ENCODE measurements at places on chromosomes 3 and 15.
A peak's percentile ranks its signal among the peaks of the same experiment; 100 is the strongest.

- no peak overlapping the region for H3K4me3 ChIP-seq
- no peaks in the 10 kb centered on the region for H3K36me3 ChIP-seq
- H3K27me3 ChIP-seq, result no peaks in the 10 kb centered on the region
These were observed 853.7 kb downstream of the MCTP2 start for GRCh38 chr15:95085056-95085455.

DNA sequence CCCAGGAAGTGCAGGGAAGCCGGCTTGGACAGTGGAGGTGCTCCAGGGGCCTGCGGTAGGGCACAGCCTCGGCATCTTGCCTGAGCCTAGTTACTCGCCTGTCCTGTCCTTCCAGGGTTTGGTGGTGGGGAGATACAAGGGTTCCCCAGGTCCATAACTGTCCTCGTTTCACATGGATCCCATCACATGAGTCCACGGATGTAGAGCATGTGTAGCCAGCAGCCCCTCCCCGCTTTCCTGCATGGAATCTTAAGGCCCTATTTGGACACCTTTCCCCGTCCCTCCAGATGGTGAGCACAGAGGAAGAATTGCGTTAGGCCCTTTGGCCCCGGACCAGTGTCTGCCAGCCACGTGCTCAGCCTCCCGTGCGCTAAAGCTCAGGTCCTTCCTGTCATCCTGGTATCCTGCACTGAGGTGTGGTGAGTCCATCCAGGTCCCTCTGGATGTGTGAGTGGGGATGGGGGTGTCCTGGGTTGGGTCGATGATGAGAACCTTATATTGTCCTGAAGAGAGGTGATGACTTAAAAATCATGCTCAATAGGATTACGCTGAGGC is 230.4 kb downstream of the SNRPN start:
- no peaks in the 10 kb centered on the region for H3K36me3 ChIP-seq
- no peak for DNase-seq
- no peak overlapping the region for H3K27ac ChIP-seq
- no peak overlapping the region for H3K4me3 ChIP-seq
- no peaks in the 10 kb centered on the region for H3K27me3 ChIP-seq

- H3K27ac ChIP-seq, result no peak overlapping the region
- no peaks in the 10 kb centered on the region for H3K36me3 ChIP-seq
- H3K27me3 ChIP-seq, result peaks cover 7% of the 10 kb centered on the region
- H3K4me1 ChIP-seq, result no peaks in the 10 kb centered on the region
- no peak overlapping the region for H3K4me3 ChIP-seq
These were observed 22.9 kb upstream of the PRICKLE2 start for GRCh38 chr3:64247991-64248646.

DNA sequence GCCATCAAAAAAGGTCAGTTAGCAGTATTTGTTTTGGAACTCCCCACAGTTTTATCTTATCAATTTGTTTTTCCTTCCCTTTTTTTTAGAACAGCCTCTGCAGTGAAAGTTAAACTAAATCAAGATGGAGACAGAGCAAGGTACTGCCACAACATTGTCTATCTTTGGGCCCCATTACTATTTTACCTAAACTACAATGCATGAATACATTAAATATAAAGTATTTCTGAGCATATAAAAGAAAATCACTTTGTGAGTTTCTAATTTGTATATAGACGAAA is 139.5 kb downstream of the MEIS2 start:
- no peaks in the 10 kb centered on the region for H3K4me1 ChIP-seq
- H3K4me3 ChIP-seq, result no peak overlapping the region
- no peak for DNase-seq
- H3K36me3 ChIP-seq, result no peaks in the 10 kb centered on the region

DNA sequence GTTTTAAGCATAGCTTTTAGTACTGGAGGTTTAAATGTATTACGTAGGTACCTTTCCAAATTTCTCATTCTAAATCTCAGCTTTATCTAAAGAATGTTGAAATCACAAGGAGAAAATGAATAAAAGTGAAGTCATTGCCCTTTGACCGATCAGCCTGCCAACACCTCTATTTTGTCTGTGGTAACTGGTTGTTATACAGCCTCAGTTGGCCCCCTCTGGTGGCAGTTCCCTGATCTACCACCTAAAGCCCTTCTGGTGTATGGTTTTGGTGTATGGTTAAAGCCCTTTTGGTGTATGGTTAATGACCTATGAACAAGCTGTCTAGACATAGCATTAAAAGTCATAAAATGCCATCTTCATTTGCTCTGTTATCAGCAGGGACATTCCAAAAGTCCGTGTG is 378.2 kb upstream of the AZI2 start:
- H3K36me3 ChIP-seq, result no peaks in the 10 kb centered on the region
- no peak overlapping the region for H3K4me3 ChIP-seq
- peak; percentile 38 for DNase-seq
- H3K4me1 ChIP-seq, result no peaks in the 10 kb centered on the region

- DNase-seq, result no peak
- peaks cover 64% of the 10 kb centered on the region for H3K4me1 ChIP-seq
- no peak overlapping the region for H3K27ac ChIP-seq
- H3K36me3 ChIP-seq, result peaks cover 20% of the 10 kb centered on the region
- no peak overlapping the region for H3K4me3 ChIP-seq
- H3K27me3 ChIP-seq, result no peaks in the 10 kb centered on the region
These were observed 24.8 kb downstream of the SH3BP5 start for GRCh38 chr3:15307580-15307979.

GRCh38 chr3:107574650-107575049 is 51.9 kb downstream of the BBX start:
- H3K4me3 ChIP-seq, result no peak overlapping the region
- H3K36me3 ChIP-seq, result peaks cover 2% of the 10 kb centered on the region
- no peak overlapping the region for H3K27ac ChIP-seq
- DNase-seq, result no peak

DNA sequence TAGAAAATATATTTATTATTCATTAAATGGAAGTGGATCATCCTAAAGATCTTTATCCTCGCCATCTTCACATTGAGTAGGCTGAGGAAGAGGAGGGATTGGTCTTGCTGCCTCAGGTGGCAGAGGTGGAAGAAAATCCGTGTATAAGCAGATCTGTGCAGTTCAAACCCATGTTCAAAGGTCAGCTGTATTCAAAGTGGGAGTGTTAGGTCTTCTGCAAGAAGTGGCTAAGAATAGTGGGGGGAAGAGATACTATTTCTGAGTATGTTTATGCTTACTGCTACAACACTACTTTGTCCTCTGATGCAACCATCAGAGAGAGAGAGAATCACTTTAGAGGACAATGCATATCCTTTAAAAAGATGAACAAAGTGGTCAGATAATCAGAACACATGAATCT is 39.5 kb downstream of the YEATS2 start:
- H3K27me3 ChIP-seq, result no peaks in the 10 kb centered on the region
- H3K4me3 ChIP-seq, result no peak overlapping the region
- peaks cover 56% of the 10 kb centered on the region for H3K36me3 ChIP-seq
- DNase-seq, result no peak
- no peaks in the 10 kb centered on the region for H3K4me1 ChIP-seq

DNA sequence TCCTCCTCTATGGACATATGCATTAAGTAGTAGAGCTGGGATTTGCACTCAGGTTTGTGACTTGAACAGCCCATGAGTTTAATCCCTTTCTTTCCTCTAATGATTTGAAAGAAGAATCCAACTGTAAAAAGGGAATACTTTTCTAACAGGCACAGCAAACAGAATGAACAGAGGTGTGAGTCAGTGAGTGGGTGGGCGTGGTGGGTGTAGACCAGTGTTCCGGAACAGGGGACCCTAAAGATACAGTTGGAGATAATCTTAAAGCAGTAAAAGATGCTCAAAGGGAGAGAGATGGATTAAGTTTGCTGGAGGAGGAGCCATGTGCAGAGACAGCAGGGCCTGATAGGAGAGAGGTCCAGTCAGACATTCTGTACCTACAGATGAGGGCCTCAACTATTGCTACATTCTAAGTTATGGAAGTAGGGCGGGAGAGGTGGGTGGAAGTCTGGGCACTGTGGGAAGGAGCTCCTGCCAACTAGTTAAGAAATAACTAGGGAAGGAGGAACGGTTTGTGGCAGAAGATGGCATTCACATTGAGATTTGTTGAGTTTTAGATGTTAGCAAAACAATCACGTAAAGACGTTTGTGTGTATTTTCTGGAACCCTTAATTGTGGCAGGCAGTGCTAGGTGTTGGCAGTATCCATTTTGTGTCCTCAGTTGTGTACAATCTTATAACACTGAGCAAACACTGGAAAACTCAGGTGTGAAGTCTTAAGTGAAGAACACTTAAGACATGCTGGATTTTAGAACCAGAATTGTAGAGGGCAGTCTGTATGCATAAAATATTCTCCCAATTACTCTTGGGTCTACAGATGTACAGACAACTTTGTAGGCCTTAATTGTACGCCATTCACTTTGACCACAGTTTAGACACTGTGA is 511.0 kb downstream of the GRM7 start:
- no peaks in the 10 kb centered on the region for H3K36me3 ChIP-seq
- no peak overlapping the region for H3K4me3 ChIP-seq
- DNase-seq, result no peak
- no peaks in the 10 kb centered on the region for H3K4me1 ChIP-seq
- peaks cover 2% of the 10 kb centered on the region for H3K27me3 ChIP-seq

DNA sequence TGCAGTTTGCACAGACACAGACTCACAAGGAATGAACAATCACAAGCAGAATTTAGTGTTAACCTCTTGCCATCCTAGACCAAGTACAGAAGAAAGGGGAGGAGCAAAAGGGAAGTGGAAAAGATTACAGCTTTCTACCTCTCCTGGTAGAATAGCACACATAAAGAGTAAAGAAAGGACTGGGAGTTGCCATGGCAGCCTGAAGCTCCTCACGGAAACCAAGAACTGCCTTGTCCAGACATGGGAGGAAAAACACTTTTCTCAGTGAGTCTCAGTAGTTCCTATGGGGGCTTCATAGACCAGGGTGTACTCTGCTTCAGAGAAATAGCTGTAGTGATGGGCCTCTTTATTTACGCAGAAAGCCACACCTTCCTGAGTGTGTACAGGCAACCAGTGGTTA is 114.7 kb upstream of the GAP43 start:
- no peaks in the 10 kb centered on the region for H3K36me3 ChIP-seq
- H3K4me3 ChIP-seq, result no peak overlapping the region
- peaks cover 50% of the 10 kb centered on the region for H3K27me3 ChIP-seq
- DNase-seq, result no peak

- peaks cover 74% of the 10 kb centered on the region for H3K36me3 ChIP-seq
- H3K27ac ChIP-seq, result peak overlapping the region; percentile 39
- no peaks in the 10 kb centered on the region for H3K27me3 ChIP-seq
- no peak overlapping the region for H3K4me3 ChIP-seq
- no peak for DNase-seq
These were observed 46.6 kb downstream of the CEP70 start for GRCh38 chr3:138547342-138547975.

DNA sequence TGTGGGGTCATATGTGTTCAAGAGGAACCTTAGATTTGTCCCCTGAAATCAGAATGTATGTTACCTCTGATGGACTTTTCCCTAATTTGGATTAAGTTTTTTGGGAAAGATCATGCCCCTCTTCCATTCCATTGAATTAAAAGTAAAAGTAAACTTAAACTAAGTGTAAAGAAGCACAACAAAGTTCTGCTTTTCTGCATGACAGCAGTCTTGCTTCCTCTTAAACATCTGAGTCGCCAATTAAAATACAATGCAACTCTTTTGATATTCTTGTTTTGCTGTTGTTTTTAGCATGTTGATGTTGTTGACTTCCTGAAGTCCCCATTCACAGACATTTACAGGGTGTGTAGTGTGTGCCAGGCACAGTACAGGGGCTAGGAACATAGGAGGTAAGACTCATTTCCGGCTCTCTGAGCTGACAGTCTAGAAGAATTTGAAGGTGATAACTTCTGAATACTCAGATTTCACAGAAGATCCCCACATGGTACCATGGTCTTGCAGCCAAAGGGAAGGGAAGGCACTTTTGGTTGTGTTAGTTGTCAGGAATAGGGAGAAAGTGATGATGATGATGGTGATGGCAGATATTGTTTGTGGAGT is 45.0 kb downstream of the USP13 start:
- no peaks in the 10 kb centered on the region for H3K4me1 ChIP-seq
- H3K36me3 ChIP-seq, result peaks cover 11% of the 10 kb centered on the region
- H3K4me3 ChIP-seq, result no peak overlapping the region
- no peak for DNase-seq

- H3K27ac ChIP-seq, result no peak overlapping the region
- no peaks in the 10 kb centered on the region for H3K4me1 ChIP-seq
- no peaks in the 10 kb centered on the region for H3K36me3 ChIP-seq
These were observed 22.5 kb upstream of the ROPN1 start for GRCh38 chr3:124014366-124014942.

GRCh38 chr3:14561051-14561960 is 21.2 kb upstream of the GRIP2 start:
- peaks cover 1% of the 10 kb centered on the region for H3K27me3 ChIP-seq
- H3K4me3 ChIP-seq, result no peak overlapping the region
- no peaks in the 10 kb centered on the region for H3K4me1 ChIP-seq
- no peak overlapping the region for H3K27ac ChIP-seq
- H3K36me3 ChIP-seq, result no peaks in the 10 kb centered on the region

GRCh38 chr3:105580296-105580965 is 213.7 kb downstream of the ALCAM start:
- H3K4me1 ChIP-seq, result no peaks in the 10 kb centered on the region
- DNase-seq, result no peak
- no peaks in the 10 kb centered on the region for H3K36me3 ChIP-seq
- no peak overlapping the region for H3K4me3 ChIP-seq

GRCh38 chr3:109125902-109126301 is 8.0 kb upstream of the MORC1 start:
- DNase-seq, result no peak
- H3K4me3 ChIP-seq, result no peak overlapping the region
- no peaks in the 10 kb centered on the region for H3K27me3 ChIP-seq
- no peak overlapping the region for H3K27ac ChIP-seq
- no peaks in the 10 kb centered on the region for H3K4me1 ChIP-seq

DNA sequence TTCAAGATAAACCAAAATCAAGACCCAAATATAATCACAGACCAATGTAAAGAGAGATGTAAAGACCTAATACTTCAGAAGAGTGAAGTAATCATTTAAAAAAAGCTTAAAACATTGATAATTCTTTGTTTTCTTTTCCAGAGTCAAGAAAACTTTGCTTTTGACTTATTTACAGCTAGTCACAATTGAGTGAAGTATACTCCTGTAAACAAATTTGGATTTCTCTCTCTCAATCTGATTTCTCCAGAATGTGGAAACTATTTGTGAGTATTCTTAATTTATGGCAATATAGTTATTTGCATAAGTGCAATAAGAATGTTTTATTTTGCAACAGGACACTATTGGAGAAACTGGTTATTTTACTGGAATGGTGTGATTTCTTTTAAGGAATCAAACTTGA is 43.7 kb upstream of the ZBTB20 start:
- H3K36me3 ChIP-seq, result no peaks in the 10 kb centered on the region
- no peaks in the 10 kb centered on the region for H3K27me3 ChIP-seq
- H3K4me1 ChIP-seq, result no peaks in the 10 kb centered on the region
- no peak for DNase-seq
- H3K4me3 ChIP-seq, result no peak overlapping the region
- no peak overlapping the region for H3K27ac ChIP-seq

GRCh38 chr3:188234132-188234531 is 80.2 kb downstream of the LPP start:
- peaks cover 24% of the 10 kb centered on the region for H3K4me1 ChIP-seq
- H3K4me3 ChIP-seq, result no peak overlapping the region
- no peak for DNase-seq
- H3K36me3 ChIP-seq, result peaks cover 9% of the 10 kb centered on the region
- no peaks in the 10 kb centered on the region for H3K27me3 ChIP-seq

Measured in activated CD4-positive, alpha-beta T cell treated with anti-CD3 and anti-CD28 coated beads for 36 hours (primary cell).